ENCODE measurements at places on chromosomes 7 and 10. TPM values are rescaled to one million over a fixed set of nuclear protein-coding genes. Genes with fewer than 3 reads are reported as not detected.

CDHR1 gene
- total RNA-seq, result 0.13 TPM

DYNC1I1 gene
- 31.3 TPM for total RNA-seq

FAM25C gene
- total RNA-seq, result not detected

INA gene
- under 0.01 TPM for total RNA-seq

TMUB1 gene
- total RNA-seq, result 16.5 TPM

NEUROG3 gene
- total RNA-seq, result not detected

NPSR1 gene
- total RNA-seq, result not detected

MYOZ1 gene
- not detected for total RNA-seq

NUTM2E gene
- total RNA-seq, result not detected

MYO3A gene
- total RNA-seq, result not detected

GSTO2 gene
- 0.31 TPM for total RNA-seq

AP4M1 gene
- total RNA-seq, result 16.4 TPM

NCF1 gene
- not detected for total RNA-seq

PDE6C gene
- not detected for total RNA-seq

SMKR1 gene
- 0.38 TPM for total RNA-seq

AKR1C2 gene
- total RNA-seq, result 0.97 TPM

FZD1 gene
- total RNA-seq, result 1.5 TPM

NRP1 gene
- total RNA-seq, result 165 TPM

PNLIP gene
- not detected for total RNA-seq

PDZD7 gene
- 0.16 TPM for total RNA-seq

UTF1 gene
- not detected for total RNA-seq

IRF5 gene
- 0.19 TPM for total RNA-seq

HOXA13 gene
- total RNA-seq, result not detected

CALML3 gene
- total RNA-seq, result not detected

OR2A42 gene
- total RNA-seq, result not detected

GHRHR gene
- total RNA-seq, result not detected

ZFYVE27 gene
- total RNA-seq, result 10.8 TPM

FAM24B gene
- total RNA-seq, result 4.2 TPM

SUN3 gene
- total RNA-seq, result not detected

SLC16A9 gene
- total RNA-seq, result 0.16 TPM

TMED4 gene
- 80.4 TPM for total RNA-seq

KLF14 gene
- not detected for total RNA-seq

CFAP70 gene
- total RNA-seq, result 0.25 TPM

ZNF746 gene
- total RNA-seq, result 15.9 TPM

IFIT3 gene
- 8.9 TPM for total RNA-seq

TAS2R16 gene
- total RNA-seq, result not detected

FAM237B gene
- not detected for total RNA-seq

PIK3CG gene
- total RNA-seq, result 5.3 TPM

CDH23 gene
- 0.06 TPM for total RNA-seq

PRR15 gene
- 0.06 TPM for total RNA-seq

FAM131B gene
- total RNA-seq, result 0.44 TPM

ACBD5 gene
- 27.9 TPM for total RNA-seq

CLCN1 gene
- not detected for total RNA-seq

SUFU gene
- total RNA-seq, result 2.3 TPM

XPNPEP1 gene
- total RNA-seq, result 142 TPM

MPP7 gene
- total RNA-seq, result 10.6 TPM

CREB5 gene
- 12.5 TPM for total RNA-seq

ZNF777 gene
- 2.4 TPM for total RNA-seq

STEAP2 gene
- total RNA-seq, result 0.32 TPM

SFMBT2 gene
- total RNA-seq, result 2.7 TPM

TLX1 gene
- not detected for total RNA-seq

ATOH7 gene
- not detected for total RNA-seq

SMO gene
- total RNA-seq, result 8.4 TPM

PTN gene
- total RNA-seq, result not detected

MOGAT3 gene
- not detected for total RNA-seq

LAMB1 gene
- 419 TPM for total RNA-seq
